ENCODE measurements at places on chromosomes 4 and X. TPM values are rescaled to one million over a fixed set of nuclear protein-coding genes. Genes with fewer than 3 reads are reported as not detected.

The SLC25A31 gene
- total RNA-seq: not detected

The MANBA gene
- total RNA-seq: 8.7 TPM

The TMEM255A gene
- total RNA-seq: not detected

The TIGD4 gene
- total RNA-seq: 0.42 TPM

The EGFL6 gene
- 2.2 TPM for total RNA-seq

The MID1 gene
- 0.28 TPM for total RNA-seq

- H3K4me1 ChIP-seq: no peaks in the 10 kb centered on the region
- no peak overlapping the region for H3K4me3 ChIP-seq
- H3K27ac ChIP-seq: no peak overlapping the region
- H3K36me3 ChIP-seq: peaks cover 2% of the 10 kb centered on the region
- no peak for DNase-seq
Measured at GRCh38 chrX:56288608-56289007, 56.5 kb downstream of the KLF8 start.

- H3K4me1 ChIP-seq: no peaks in the 10 kb centered on the region
- H3K27ac ChIP-seq: no peak overlapping the region
- no peaks in the 10 kb centered on the region for H3K36me3 ChIP-seq
- DNase-seq: no peak
- peaks cover 25% of the 10 kb centered on the region for H3K27me3 ChIP-seq
- H3K4me3 ChIP-seq: no peak overlapping the region
Measured at GRCh38 chr4:154107337-154107736, 318.5 kb upstream of the SFRP2 start.

GRCh38 chr4:173037242-173037641, 131.4 kb upstream of the GALNT7 start:
- H3K4me1 ChIP-seq: no peaks in the 10 kb centered on the region
- no peak for DNase-seq
- H3K27ac ChIP-seq: no peak overlapping the region

- peaks cover 7% of the 10 kb centered on the region for H3K4me1 ChIP-seq
- no peaks in the 10 kb centered on the region for H3K27me3 ChIP-seq
- no peak overlapping the region for H3K4me3 ChIP-seq
Measured at GRCh38 chr4:123300222-123301039, 96.2 kb upstream of the SPRY1 start.

GRCh38 chrX:43552156-43552555, 103.9 kb upstream of the MAOA start:
- H3K4me1 ChIP-seq: no peaks in the 10 kb centered on the region
- H3K4me3 ChIP-seq: no peak overlapping the region
- H3K27me3 ChIP-seq: no peaks in the 10 kb centered on the region

- H3K36me3 ChIP-seq: peaks cover 1% of the 10 kb centered on the region
- no peak for DNase-seq
- H3K27me3 ChIP-seq: peaks cover 57% of the 10 kb centered on the region
- H3K27ac ChIP-seq: no peak overlapping the region
- no peak overlapping the region for H3K4me3 ChIP-seq
- peaks cover 3% of the 10 kb centered on the region for H3K4me1 ChIP-seq
Measured at GRCh38 chr4:61201961-61202637, 2.0 kb downstream of the ADGRL3 start.

DNA sequence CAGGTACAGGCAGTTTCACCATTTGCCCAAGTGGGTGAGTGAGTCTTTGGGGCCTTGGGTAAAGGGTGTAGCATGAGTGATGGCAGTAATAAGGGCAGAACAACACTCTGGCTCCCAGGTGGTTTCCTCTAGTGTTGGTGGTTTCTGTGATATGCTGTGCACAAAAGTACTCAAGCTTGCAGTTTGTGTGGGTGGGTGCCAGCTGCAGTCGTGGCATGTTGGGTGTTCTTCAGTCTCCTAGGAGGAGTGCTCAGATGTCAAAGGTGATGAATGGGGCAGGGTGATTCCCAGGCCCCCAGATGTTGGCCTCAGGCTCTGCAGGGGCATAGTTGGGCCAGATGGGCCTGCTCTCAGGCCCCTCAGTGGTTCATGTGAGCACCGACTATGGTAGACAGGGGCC, 166.1 kb upstream of the KLF8 start:
- peaks cover 15% of the 10 kb centered on the region for H3K36me3 ChIP-seq
- H3K4me1 ChIP-seq: peaks cover 2% of the 10 kb centered on the region
- no peak overlapping the region for H3K4me3 ChIP-seq
- DNase-seq: no peak
- H3K27ac ChIP-seq: no peak overlapping the region

- H3K27me3 ChIP-seq: no peaks in the 10 kb centered on the region
- H3K4me3 ChIP-seq: no peak overlapping the region
- no peak overlapping the region for H3K27ac ChIP-seq
- H3K4me1 ChIP-seq: no peaks in the 10 kb centered on the region
- no peak for DNase-seq
Measured at GRCh38 chrX:70313503-70313902, 23.6 kb downstream of the KIF4A start.

DNA sequence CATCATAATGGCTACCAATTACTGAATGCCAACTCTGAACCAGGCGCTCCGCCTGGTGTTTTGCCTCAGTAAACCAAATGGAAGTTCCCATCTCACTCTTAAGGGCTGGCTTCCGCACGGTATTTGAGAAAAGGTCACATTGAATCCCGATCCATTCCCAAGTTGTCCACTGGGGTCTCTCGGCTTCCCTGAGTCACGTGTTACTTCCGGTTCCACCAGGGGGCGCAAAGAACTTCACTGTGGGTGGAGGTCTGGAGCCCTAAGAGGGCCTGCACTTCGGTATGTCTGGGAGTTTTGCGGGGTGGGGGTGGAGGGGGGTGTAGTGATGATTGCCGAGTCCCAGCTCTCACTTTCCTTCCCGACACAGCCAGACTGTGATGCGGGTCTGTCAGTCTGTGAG, 13.4 kb upstream of the NHS start:
- H3K4me3 ChIP-seq: no peak overlapping the region
- H3K36me3 ChIP-seq: no peaks in the 10 kb centered on the region
- no peak overlapping the region for H3K27ac ChIP-seq
- H3K27me3 ChIP-seq: peaks cover 17% of the 10 kb centered on the region

DNA sequence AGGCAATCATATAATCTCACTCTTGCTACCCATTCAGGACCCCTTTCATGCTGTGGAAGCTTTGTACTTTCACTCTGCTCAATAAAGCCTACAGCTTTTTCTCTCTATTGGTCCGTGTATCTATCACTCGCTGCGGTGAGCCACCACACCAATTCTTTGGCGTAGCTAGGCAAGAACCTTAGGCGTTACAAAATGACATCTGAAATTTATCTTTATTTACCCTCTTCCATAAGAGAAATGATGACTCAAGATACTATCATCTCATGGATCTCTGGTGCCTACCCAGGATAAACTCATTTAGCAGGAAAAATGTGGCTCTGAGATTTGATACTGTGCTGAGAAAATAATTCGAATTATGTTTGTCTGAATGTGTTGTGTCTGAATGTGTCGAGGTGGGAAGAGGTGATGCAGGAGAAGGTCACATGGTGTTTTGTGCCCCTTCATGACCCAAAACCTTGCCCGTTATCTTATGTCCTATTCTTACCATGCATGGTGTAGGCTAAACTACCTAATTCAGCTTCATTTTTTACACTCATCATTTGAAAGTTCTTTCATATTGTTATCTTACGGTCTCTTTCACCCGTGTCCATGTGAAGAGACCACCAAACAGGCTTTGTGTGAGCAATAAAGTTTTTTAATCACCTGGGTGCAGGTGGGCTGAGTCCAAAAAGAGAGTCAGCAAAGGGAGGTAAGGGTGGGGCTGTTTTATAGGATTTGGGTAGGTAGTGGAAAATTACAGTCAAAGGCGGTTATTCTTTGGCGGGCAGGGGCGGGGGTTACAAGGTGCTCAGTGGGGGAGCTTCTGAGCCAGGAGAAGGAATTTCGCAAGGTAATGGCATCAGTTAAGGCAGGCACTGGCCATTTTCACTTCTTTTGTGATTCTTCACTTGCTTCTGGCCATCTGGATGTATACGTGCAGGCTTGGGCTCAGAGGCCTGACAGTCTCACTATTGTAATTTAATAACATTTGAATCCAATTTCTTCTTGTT, 41.6 kb upstream of the GIMD1 start:
- peaks cover 7% of the 10 kb centered on the region for H3K27me3 ChIP-seq
- H3K36me3 ChIP-seq: no peaks in the 10 kb centered on the region
- H3K27ac ChIP-seq: no peak overlapping the region
- DNase-seq: no peak
- no peak overlapping the region for H3K4me3 ChIP-seq

GRCh38 chr4:177308125-177308524, 1.5 kb upstream of the NEIL3 start:
- no peak overlapping the region for H3K27ac ChIP-seq
- H3K27me3 ChIP-seq: peaks cover 11% of the 10 kb centered on the region
- no peak for DNase-seq
- peaks cover 8% of the 10 kb centered on the region for H3K36me3 ChIP-seq

- no peak for DNase-seq
- peaks cover 32% of the 10 kb centered on the region for H3K27me3 ChIP-seq
- no peak overlapping the region for H3K4me3 ChIP-seq
- no peaks in the 10 kb centered on the region for H3K36me3 ChIP-seq
Measured at GRCh38 chr4:78949735-78950134, 10.5 kb upstream of the PAQR3 start.

DNA sequence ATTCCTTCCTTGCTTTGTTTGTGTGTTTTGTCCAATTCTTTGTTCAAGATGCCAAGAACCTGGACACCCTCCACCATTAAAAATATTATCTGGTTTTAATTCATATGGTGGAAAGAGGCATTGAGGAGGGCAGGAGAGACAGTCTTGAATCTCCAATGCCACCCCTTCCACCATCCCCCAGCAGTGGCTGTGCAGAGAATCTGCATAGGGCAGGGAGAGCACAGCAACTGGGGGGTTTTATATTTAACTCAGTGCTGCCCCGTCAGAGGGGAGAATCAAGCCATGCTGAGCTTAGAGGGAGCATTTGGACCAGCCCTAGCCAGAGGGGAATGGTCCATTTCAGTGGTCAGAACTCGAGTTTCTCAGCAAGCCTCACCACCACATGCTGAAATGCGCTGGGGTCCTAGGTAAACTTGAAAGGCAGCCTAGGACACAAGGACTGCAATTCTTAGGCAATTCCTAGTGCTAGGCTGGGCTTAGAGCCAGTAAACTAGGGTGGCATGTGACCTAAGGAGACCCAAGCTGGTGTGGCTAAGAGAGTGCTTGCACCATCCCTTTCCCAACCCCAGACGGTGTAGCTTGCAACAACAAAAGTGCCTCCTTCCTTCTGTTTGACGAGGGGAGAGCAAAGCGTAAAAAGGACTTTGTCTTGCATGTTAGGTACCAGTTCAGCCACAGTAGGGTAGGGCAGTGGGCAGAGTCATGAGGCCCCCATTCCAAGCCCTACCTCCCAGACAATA, 34.2 kb downstream of the CCDC158 start:
- no peak for DNase-seq
- H3K36me3 ChIP-seq: peaks cover 2% of the 10 kb centered on the region
- peaks cover 45% of the 10 kb centered on the region for H3K27me3 ChIP-seq

DNA sequence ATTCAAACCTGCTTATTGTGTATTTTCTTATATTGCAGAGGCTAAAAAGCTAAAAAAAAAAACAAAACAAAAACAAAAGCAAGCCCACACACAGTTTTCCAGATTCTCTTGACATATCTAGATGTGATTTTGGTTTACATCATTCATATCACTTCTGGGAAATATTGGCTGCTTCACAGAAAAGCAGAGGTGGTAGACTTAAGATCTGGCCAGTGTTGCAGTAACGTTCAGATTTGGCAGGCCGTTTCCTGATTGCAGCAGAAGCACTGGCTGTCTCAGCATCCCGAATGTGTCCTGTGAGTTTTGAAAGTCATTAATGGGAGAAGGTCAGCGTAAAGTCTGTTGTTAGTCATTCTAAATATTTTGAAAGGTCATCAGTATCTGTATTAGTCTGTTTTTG, 2062.0 kb downstream of the ARAP2 start:
- H3K27ac ChIP-seq: no peak overlapping the region
- no peaks in the 10 kb centered on the region for H3K27me3 ChIP-seq
- no peaks in the 10 kb centered on the region for H3K36me3 ChIP-seq
- no peak overlapping the region for H3K4me3 ChIP-seq
- H3K4me1 ChIP-seq: no peaks in the 10 kb centered on the region

- no peak for DNase-seq
- no peak overlapping the region for H3K4me3 ChIP-seq
- no peaks in the 10 kb centered on the region for H3K4me1 ChIP-seq
- H3K27ac ChIP-seq: no peak overlapping the region
Measured at GRCh38 chrX:78693012-78693411, 33.9 kb upstream of the RTL3 start.

DNA sequence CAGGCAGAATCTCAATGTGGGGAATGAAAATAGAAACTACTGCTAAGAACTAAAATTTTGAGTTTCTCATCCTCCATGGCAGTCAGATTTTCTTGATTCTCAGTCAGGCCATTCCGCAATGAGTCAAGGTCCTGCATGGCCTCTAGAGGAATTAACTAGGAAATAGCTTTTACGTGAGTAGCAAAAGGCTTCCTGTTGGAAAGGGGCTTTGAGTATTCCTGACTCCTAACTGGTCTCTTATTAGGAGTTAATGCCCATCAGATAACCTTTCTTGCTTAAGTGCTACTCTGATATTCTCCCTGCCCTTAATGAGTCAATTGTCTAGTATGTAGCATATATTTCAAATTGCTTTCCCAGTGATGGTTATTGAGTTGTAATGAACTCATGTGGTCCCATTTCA, 65.7 kb upstream of the ARHGAP24 start:
- H3K27ac ChIP-seq: no peak overlapping the region
- no peaks in the 10 kb centered on the region for H3K36me3 ChIP-seq
- no peak for DNase-seq
- no peaks in the 10 kb centered on the region for H3K4me1 ChIP-seq

DNA sequence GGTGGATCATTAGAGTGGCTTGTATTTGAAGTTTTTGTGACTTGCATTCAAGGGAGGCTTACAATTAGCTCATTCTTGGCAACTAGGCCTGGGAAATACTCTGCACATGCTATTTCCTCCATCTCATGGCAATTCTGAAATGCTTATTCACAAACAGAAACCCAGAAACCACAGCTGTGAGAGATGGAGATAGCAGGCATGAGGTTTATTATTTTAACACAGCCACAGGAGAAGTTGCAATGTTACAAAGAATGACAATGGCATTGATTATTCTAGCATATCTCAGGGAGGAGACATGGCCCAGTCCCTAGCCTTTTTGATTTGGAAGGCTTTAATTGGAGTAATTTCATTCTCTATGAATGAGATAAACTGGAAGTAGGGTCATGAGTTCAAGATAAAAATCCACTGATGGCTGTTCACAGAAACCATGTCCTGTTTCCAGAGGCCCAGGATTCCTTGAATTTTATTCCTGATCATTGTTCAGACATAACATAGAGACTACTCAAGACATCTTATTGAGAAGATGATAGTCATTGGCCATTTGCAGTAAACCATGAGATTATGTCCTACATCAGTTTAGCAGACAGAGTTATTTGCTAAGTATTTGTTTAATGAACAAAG, 123.9 kb downstream of the MID1 start:
- H3K27me3 ChIP-seq: no peaks in the 10 kb centered on the region
- H3K4me3 ChIP-seq: no peak overlapping the region
- no peaks in the 10 kb centered on the region for H3K36me3 ChIP-seq
- DNase-seq: no peak
- no peak overlapping the region for H3K27ac ChIP-seq
- H3K4me1 ChIP-seq: no peaks in the 10 kb centered on the region
